ENCODE measurements at places on chromosomes 7 and 10.

DNA sequence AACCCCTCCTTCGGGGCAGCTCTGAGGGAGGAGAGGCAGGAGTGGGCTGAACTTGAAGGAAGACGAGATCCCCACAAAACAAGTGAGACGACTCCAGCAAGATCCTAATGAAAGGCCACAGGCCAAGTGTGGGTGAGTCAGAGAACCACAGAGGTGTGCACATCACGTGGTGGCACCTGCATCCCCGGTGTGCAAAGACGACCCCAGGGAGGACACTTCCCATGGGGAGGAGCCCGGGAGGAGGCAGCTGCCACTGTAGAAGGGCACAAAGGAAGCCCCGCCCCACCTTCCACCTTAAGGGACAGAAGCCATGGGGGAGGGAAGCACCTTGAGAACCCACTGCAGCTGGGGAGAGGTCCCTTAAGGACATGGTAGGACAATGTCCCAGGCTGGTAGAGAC, 45.7 kb downstream of the ESYT2 start:
- DNase-seq: no peak

DNA sequence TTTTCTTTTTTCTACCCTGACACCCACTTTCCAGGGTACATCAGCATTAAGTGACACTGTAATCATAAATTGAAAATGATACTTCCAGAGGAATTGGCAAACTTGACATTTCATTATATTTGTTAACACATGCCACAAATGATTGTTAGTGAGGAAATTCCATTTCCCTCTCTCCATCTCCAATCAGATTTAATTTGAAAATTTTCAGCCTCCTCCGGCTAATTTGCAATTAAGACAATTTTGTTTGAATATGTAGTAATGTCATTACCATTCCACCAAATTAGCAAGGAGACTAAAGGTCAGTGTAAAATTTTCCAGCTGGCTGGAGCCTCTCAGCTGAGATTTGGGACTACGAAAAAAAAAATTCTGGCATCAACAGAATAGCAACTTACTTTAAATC, 242.7 kb downstream of the FOXP2 start:
- DNase-seq: no peak

- no peak for DNase-seq
Measured at GRCh38 chr7:1715331-1715625, 45.2 kb downstream of the ELFN1 start.

DNA sequence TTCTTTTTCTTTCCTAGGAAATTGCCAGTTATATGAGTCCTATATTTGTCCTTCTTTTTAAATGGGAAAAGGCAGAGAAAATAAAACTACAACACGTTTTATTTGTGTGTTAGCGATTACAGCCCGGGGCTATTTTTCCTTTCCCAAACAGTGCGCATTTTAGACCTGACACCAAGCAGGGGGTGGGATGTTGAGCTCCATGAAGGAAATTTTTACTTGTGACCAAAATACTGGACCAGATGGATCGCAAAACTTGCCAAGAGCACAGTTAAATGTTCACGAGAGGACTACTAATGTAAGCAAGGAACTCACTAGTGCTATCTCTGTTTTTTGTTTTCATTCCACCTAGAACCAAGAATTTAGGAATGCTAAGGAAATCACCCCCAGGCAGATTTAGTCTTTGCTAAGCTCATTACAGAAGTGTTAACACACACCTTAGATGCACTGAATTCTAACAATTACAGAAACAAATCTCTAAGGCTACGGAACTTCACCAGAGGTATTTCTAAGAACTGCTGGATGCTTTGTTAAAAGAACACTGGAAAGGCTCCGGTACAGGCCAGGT, 114.8 kb downstream of the JAZF1 start:
- no peak for DNase-seq

DNA sequence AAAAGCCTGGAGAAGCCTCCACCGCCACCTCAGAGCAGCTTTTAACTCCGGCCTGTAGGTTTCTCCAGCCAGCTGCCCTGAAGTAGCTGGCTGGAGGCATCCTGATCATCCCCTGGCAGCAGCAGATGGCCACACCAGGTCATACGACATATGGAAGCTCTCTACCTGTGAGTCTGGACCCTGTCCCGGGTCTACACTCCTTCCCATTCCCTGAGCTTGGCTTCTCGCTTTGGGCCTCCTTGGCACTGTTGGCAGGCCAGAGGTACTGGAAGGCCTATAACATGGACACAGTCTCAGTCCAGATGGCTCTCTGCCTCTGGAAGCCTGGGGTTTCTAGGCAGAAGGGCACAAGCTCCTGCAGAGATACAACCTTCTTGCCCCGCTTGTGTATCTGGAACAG, 43.5 kb upstream of the TRIM8 start:
- DNase-seq: no peak

Measured in CD4-positive, alpha-beta T cell treated with Interleukin-2 at 100 ng/mL for 4 hours (primary cell).